ENCODE measurements at places on chromosomes 5 and 9. TPM values are rescaled to one million over a fixed set of nuclear protein-coding genes. Genes with fewer than 3 reads are reported as not detected.

The ROR2 gene
- 0.70 TPM for total RNA-seq

The CNTLN gene
- total RNA-seq, result 31.4 TPM

The TMEM174 gene
- not detected for total RNA-seq

The SLC6A3 gene
- not detected for total RNA-seq

The SOHLH1 gene
- not detected for total RNA-seq

GRCh38 chr9:128411364-128412119 is 9.1 kb upstream of the CERCAM start:
- H3K27ac ChIP-seq, result no peak overlapping the region
- DNase-seq, result no peak
- H3K27me3 ChIP-seq, result peaks cover 9% of the 10 kb centered on the region
- no peaks in the 10 kb centered on the region for H3K4me1 ChIP-seq
- H3K4me3 ChIP-seq, result no peak overlapping the region
- H3K36me3 ChIP-seq, result no peaks in the 10 kb centered on the region

- H3K27me3 ChIP-seq, result no peaks in the 10 kb centered on the region
- H3K27ac ChIP-seq, result no peak overlapping the region
- peaks cover 9% of the 10 kb centered on the region for H3K4me1 ChIP-seq
- H3K36me3 ChIP-seq, result no peaks in the 10 kb centered on the region
- no peak for DNase-seq
Measured at GRCh38 chr5:9354336-9355081, 191.4 kb downstream of the SEMA5A start.

DNA sequence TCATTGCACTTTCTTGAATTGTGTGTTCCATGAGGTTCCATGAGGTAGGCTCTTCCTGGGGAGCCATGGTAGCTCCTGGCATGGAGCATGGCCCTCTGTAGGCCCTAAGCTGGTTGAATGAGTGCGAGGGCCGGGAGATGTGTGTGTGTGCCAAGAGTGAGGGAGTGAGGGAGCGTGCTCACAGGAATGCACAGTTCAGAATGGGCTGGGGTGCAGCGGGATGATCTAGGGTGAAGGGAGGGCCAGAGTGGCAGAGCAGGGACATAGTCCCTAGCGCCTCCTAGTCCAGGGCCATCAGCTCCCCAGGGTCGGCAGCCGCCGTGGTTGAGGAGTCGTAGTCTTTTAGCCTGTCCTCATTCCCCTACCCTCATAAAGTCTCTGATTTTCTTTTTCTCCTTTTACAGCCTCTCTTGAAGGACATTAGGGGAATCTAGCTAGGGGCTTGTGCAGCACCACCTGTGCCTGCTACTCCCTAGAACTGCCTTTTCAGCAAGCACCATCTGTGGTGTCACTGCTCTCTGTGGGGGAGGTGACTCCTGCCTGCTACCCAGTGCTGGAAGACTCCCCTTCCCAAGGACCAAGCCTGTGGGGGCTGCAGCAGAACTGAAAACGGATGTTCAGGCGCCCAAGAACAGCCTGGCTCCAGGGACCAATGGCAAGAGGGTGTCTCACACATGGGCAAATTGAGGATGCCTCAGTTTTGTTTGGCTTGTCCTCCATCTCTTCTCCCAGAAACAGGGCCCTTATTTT is 65.3 kb upstream of the PPARGC1B start:
- H3K36me3 ChIP-seq, result no peaks in the 10 kb centered on the region
- DNase-seq, result no peak
- peaks cover 3% of the 10 kb centered on the region for H3K4me1 ChIP-seq
- no peaks in the 10 kb centered on the region for H3K27me3 ChIP-seq
- H3K27ac ChIP-seq, result no peak overlapping the region

GRCh38 chr9:83698976-83699585 is 8.7 kb downstream of the UBQLN1 start:
- DNase-seq, result no peak
- peaks cover 6% of the 10 kb centered on the region for H3K4me1 ChIP-seq
- H3K27ac ChIP-seq, result no peak overlapping the region
- H3K27me3 ChIP-seq, result no peaks in the 10 kb centered on the region
- H3K4me3 ChIP-seq, result no peak overlapping the region

DNA sequence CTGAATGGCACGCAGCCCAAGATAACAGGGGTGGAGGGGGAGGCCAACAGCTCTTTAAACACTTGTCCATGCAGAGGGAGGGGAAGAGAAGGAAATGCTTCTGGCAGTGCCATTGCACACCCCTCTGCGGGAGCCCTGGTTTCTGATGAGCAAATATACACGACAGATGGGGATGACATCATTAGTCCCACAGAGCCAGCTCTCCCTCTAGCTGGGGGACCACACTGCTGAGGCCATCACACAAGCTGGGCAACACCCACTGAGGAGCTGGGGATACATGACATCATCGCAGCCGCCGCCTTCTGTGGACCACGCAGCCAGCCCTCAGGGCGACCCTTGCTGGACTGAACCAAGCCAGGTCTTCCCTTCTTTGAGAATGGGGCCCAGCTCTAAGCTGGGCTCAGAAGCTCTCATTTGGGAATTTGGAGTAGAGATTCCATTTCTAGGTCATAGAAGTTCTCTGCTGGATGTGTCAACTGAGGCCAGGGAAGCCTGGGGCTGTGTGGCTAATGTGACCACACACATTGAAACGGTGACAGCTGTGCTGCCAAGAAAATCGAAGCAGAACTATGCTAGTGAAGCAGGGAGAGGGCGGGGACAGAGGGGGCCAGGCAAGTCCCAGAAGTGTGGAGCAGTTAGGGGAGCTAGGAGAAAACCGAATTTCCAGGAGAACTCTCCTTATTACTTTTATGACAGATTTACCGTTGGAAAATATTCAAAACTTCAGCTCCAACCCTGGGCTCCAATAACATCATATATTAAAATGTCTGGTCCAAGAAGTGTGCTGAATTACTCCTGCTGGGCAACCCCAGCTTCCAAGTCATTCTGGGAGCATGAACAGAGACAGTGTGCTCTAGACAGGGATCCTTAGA is 79.5 kb downstream of the PRRT1B start:
- H3K4me3 ChIP-seq, result no peak overlapping the region
- no peak for DNase-seq
- no peak overlapping the region for H3K27ac ChIP-seq
- no peaks in the 10 kb centered on the region for H3K27me3 ChIP-seq
- H3K36me3 ChIP-seq, result peaks cover 22% of the 10 kb centered on the region

Data from liver (tissue), 10 donors.